ENCODE measurements at places on chromosomes 1 and 21. TPM values are rescaled to one million over a fixed set of nuclear protein-coding genes. Genes with fewer than 3 reads are reported as not detected.

Gene LMX1A
- not detected for total RNA-seq

GRCh38 chr1:12577020-12577419 lies 41.0 kb downstream of the DHRS3 start:
- no peak for DNase-seq

- DNase-seq, result no peak
Measured at GRCh38 chr1:37944086-37944763, 2.6 kb downstream of the INPP5B start.

Gene AMY1B
- not detected for total RNA-seq

- DNase-seq, result no peak
Measured at GRCh38 chr1:161884475-161884874, 118.4 kb downstream of the ATF6 start.

GRCh38 chr1:208103597-208104513 lies 140.3 kb downstream of the PLXNA2 start:
- DNase-seq, result no peak

DNA sequence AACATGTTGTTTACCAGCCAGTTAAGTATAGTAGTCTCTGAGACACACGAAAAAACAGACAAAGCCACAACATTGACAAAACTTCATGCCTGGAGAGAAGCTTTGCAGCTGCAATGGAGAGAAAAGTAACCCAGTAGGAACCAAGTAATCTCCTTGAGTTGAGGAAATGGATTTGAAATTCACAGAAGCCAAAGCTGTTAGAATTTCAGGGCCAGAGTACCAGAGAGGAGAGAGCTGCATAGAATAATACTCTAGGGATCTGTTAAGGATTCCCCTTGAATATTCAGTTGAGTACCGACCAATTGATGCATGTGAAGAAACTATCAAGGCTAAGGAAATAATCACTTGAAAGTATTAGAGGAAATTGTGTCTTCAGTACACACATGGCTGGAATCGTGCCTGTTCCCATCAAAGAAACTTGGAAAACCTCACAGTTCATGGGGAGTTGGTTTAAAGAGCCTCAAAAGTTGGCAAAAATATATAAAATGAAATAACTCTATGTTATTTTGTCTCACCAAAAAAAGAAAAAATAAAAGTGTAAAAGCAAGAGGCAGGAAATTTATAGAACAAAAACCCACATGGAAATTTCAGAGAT lies 324.0 kb upstream of the NEGR1 start:
- no peak for DNase-seq

DNA sequence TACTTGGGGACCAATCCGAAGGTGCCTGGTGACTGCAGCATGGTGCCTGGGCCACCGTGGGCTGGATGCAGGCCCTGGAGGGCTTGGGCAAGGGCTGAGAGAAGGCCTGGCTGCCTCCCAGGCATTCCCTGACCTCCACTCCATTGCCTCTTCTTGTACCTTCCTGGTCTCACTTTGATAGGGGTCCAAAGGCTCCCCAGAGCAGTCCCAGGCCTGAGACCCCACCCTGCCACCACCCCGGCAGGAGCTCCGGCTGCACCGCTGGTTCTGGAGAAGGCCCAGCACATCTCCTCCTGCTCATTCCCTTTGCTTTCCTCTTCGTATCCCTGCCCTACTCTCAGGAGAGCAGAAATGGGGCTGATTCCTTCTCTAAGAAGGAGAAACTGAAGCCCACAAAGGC lies 133.3 kb upstream of the IPO9 start:
- no peak for DNase-seq

DNA sequence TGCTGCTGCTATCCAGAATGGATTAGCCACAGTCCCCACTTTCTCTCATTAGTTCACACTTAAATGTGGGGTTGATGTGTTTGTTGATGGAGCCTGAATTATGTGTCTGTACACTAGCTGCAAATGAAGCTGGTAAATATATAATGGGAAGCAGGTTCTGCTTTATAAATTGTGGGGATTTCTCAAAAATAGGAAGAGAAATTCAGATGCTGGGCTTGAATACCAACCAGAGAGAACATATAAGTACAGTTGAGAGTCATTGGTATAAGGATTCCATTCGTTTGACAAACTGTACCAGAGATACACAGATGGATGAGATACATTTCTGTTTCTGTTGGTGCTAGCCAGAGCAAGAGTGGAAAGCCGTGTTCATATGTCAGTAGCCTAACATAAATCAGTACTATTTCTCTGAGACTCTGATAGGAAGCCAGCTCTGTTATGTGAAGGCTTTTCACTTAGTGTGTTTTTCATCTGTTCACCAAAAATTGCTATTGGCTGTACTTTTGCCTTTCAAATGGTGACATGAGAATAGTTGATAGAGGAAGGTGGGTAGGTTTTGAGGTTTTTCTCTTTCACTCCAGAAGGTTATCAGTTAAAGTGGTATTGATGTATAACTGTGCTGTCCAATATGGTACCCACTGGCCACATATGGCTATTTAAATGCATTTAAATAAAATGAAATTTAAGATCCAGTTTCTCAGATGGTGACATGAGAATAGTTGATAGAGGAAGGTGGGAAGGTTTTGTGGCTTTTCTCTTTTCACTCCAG lies 15.6 kb downstream of the SMG7 start:
- DNase-seq, result no peak

Gene NBPF4
- not detected for total RNA-seq

Data from naive thymus-derived CD8-positive, alpha-beta T cell (primary cell).